ENCODE measurements at places on chromosomes 5 and 9.

- no peak for DNase-seq
These were observed 20.9 kb upstream of the ARHGAP26 start for GRCh38 chr5:142749321-142749720.

DNA sequence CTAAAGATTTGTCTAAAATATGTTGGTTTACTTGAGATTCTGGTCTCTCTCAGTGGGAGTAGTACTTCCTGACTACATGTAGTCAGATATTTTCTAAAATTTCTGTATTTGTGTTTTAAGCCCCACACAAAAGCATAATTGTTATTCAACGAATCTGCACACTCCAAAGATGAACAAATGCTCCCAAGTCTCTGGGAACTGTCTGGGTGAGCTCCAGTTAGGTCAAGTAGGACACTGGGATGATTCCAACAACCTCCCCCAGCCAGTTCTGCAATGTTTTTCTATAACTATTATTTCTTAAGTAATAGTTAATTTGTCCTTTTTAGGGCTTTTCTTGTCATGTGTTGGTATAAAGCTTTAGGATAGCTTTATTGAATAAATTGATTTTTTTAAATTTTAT lies 174.6 kb downstream of the FAM174A start:
- DNase-seq = no peak

DNA sequence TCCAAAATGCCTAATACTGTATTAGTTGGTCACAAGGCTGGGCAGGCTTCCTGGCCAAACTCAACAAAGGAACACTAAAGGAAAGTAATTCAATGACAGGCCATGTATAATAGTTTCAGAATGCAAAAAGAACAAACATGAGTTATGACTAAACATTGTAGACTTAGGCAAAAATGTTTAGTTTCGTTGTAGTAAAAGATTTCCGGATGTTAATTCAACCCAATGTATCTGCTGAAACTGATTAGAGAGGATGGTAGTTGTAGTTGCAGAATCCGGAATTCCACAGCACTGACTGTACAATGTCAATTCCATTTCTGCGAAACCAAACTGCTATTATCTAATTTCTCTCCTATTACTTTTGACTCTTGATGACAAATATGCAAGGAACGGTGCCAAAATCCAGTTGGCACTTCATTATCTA lies 117.9 kb upstream of the FST start:
- no peak for DNase-seq

DNA sequence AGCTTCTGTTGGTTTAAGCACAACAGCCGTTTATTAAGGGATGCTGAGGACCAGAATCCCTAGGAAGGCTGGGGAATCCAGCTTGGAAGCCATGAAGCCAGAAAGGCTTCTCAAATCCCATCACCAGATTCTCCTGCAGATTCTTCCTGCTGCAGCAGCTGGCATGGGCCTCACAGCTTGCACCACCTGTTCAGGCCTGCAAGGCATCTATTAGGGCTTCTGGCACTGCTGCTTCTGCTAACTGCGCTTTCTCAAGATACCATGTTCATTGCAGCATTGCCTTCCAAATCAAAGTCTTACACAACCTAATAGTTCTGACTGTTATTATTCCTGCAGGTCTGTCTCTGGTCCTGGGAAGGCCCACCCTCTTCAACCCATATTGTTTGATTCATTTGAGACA lies 51.2 kb upstream of the ZNF366 start:
- DNase-seq = no peak

- no peak for DNase-seq
These were observed 165.5 kb upstream of the NFIL3 start for GRCh38 chr9:91589101-91589553.

DNA sequence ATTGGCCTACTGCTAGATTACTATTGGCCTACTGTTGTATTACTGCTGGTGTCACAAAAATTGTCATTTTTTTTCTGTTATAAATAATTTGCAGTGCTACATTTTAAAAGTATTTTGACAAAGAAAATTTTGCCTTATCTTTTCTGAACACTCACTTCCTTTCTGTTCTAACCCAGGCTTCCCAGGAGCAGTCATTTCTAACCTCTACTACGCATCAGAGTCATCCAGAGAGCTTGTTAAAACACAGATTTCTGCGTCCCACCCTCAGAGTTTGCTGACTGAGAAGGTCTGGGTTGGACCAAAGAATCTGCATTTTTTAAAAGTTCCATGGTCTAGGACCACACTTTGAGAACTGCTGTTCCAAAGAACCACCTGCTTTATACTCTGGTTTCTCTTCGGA lies 306.1 kb downstream of the GLIS3 start:
- no peak for DNase-seq

DNA sequence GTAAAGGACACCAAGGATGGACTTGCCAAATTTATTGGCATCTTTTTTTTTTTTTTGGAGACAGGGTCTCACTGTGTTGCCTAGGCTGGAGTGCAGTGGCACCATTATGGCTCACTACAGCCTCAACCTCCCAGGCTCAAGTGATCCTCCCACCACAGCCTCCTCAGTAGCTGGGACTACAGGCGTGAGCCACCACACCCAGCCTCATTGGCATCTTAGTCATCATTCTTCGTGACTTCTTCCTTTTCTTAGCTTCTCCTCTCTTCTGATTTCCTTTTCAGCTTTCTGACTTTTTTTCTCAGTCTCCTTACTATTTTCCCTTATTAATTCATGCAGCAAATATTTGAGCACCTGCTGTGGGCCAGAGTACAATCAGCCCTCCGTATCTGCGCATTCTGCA lies 6.1 kb downstream of the MAML1 start:
- no peak for DNase-seq

DNA sequence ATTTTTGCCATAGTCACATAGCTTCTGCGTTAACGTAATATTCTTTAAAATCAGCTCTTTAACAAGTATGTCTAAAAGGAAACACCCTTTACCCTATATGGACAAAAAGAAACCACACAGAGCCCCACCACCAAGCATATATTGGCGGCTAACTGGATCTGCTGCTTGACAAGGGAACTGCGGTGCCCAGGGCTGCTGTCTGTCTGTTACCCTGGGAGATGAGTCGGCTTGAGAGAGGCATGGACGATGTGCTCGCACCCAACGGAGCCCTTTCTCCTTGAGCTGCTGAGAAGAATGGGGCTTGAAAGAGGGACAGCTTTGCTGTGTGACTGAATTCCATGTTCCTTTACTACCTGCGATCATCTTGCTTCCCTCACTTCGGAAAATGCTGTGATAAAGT lies 158.6 kb upstream of the SHB start:
- no peak for DNase-seq

- no peak for DNase-seq
These were observed 34.1 kb upstream of the MSX2 start for GRCh38 chr5:174690271-174690670.

- no peak for DNase-seq
These were observed 348.7 kb upstream of the SEMA6A start for GRCh38 chr5:116923344-116923743.

- DNase-seq = no peak
These were observed 310.5 kb upstream of the PRR16 start for GRCh38 chr5:120153551-120153950.

GRCh38 chr9:117017414-117017985 lies 330.4 kb downstream of the TRIM32 start:
- no peak for DNase-seq

DNA sequence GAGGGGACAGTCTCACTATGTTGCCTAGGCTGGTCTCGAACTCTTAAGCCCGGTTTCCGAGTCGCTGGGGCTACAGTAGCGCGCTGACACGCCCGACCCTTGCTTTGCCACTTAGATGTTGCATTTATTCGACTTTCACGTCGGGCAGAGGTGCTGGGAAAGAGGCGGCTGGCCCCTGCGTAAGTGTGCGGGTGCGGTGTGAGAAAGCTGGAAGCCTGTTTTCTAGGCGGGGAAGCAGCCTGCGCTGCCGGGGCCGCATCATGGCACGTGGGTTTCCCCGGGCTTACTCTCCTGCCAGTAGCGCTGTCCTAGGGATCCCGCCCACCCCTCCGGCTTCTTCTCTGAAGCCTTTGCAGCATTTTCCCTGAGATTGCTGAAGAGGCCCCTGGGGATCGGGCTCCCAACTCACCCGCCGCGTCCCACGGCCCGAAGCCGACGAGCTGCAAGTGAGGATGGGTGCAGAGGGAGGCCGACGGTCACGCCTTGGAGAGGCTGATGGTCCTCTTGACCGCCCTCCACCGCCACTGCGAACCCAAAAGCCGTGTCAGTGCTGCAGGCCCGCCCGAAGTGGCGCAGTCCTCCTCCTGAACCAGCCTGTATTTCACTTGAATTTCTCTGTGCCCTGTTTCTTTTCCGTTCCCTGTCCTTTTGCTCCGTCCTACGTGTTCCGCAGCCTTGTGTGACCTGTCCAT lies 5.8 kb upstream of the TRIM41 start:
- no peak for DNase-seq

DNA sequence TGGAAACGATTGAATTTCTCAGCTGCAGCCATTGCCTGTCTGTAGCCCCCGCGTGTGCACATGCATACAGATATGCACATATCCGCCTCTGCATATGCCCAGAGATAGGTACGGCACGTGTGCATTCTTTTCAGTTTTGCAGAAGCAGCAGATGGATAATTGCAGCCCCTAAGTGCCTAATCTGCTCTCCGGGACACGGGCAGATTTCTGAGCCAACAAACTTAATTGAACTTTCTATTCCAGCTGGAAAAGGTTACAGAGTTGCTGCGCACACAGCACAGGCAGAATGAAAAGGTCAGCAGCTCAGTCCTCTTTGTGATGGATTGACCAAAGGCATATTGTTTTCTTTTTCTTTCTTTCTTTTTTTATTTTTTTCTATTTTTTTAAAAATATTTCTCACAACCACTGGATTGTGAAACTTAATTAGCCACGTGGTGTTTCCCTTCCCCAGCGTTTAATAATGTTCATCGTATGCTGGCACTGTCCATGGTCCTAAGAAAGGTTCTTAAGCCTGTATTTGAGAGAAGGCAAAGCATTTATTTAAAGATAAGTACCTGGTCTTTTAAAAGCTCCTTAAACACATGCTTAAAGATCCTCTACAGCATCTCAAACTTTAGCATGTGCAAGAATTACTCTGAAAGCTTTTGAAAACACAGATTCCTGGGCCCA lies 270.2 kb upstream of the BRINP1 start:
- DNase-seq = no peak

- DNase-seq = no peak
These were observed 13.7 kb downstream of the SUB1 start for GRCh38 chr5:32598997-32599549.

DNA sequence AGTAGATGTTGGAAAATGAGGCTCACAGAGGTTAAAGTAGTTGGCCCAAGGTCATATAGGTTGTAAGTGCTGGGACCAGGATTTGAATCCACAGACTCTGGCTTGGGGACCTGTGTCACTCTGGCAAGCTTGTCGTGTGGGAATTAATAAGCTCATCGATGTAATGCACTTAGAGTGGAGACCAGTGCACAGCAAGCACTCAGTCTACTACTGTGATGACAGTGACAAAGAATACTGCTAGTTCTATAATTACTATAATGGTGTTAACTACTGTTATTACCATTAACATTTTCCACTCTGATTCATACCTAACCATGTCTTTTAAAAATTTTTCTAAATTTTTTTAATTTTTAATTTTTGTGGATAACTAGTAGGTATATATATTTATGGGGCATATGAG lies 12.8 kb downstream of the PAM start:
- DNase-seq = no peak

GRCh38 chr9:76289703-76290102 lies 104.5 kb downstream of the RFK start:
- no peak for DNase-seq

GRCh38 chr5:132714456-132715307 lies 22.7 kb downstream of the KIF3A start:
- DNase-seq = no peak

DNA sequence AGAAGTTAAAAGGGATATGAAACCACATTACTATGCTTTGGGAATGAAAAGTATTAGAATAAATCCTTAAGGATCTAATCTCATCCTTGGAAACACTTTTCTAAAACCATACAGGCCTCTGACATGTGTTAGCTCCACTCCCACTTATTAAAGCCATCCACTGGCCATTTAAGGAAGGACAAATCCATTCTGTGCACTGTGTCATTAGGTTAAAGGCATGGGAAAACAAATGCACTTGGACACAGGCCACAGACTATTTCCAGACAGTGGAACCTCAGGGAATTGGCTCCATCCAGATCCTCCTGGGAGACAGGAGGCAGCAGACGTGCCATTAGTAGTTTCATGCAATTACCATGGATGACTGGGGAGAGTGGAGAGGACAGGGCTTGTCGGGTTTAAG lies 454.9 kb downstream of the ENC1 start:
- no peak for DNase-seq

DNA sequence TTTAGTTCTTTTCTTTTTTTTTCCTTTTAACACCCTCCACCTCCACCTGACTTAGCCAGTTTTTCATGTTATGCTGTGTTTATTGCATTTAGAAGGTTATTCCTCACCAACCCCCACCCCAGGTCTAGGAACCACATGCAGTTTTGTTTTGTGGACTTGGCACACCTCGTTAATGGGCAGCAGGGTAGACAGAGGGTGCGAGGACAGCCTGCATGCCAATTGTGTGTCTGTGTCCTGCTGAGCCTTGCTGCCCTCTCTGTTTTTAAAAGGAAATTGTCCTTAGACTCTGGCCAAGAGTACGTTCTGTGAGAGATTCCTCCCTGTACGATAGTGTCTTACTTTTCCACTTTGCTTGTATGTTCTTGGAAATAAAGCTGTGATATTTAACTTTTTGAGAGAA lies 13.9 kb downstream of the PIK3R1 start:
- no peak for DNase-seq

DNA sequence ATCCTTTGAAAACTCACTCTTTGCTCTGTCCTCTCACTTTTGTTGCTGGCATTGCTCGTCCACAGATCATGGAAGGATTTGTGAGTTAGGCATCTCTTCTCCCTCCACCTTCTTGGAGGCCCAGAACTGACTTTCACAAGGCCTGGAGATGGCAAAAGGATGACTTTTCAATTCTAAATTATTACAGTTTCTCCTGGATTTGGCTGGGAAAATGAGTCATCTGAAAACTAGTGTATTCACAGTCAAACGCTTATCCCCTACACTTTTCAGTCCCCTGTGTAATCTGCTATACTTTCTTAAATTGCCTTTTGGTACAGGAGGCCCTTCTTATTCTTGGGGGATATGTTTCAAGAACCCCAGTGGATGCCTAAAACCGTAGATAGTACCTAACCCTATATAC lies 35.6 kb downstream of the ADRA1B start:
- DNase-seq = no peak

DNA sequence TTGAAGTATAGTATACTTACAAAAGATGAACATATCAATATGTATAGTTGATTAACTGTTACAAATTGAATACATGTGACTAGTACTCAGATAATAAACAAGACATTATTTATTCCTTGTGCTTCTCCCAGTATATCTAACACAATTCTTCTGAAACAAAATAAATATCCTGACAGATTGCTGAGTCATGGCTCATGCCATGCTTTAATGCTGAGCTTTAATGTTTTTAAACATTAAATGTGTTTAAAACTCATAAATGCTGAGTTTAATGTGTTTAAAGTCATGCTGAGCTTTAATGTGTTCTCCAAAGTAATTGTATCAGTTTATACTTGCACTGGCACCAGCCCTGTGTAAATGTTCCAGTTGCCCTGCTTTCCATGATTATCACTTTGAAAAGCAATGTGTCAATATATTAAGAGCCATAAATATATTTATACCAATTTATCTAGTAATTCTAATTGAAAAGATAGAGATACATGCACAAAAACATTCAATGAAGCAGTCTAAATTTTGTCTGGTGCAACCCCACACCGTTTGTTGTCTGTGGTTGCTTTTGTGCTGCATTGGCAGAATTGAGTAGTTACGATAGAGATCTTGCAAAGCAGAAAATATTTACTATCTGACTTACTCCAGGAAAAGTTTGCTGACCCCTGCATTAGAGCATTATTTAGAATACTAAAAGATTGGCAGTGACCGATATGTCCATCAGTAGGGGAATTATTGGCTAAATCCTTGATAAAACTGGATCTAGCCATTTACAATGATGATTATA lies 15.7 kb downstream of the KIAA1958 start:
- DNase-seq = no peak

All from stimulated activated CD8-positive, alpha-beta memory T cell treated with anti-CD3 and anti-CD28 coated beads, Interleukin-4, amount 100 ng/mL, for 1 hour (primary cell).